ENCODE measurements at places on chromosomes 6 and 20.

- no peak for DNase-seq
Measured at GRCh38 chr20:59571151-59571550, 33.2 kb upstream of the PHACTR3 start.

DNA sequence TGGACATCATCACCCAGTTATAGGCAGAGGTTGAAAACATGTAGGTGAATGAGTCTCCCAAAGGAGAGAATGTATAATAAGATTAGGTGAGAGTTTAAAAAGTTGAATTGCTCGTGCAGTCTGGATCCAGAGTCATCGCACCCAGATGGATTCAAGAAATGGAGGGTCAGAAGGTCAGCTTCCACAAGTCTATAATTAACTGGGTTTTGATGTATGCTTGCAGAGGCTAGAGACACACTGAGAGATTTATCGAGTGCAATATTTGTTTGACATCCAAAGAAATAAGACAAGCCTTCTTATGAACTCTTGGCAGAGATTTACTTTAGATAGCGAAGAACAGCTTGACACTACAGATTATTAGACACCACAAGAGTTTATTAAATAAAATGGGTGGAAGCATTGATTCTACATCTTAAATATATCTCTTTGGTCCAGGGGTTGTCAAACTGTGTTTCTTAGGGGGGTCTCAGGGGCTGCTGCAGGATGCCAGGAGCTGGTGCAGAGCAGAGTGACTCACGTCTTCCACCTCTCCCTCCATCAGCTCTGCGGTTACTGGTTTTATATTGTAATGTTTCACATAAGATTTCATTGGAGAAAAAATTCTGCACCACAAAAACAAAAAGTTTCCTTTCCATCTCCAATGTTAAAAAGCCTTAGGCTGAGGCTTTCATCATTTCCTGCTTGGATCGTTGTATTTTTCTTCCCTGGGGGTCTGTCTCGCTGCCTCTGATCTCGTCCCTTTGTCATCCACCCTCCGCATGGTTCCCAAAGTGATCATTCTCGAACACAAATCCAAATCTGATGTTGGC, 176.2 kb upstream of the AHI1 start:
- DNase-seq, result peak; percentile 25

- peak; percentile 57 for DNase-seq
Measured at GRCh38 chr20:8627340-8628004, 441.4 kb upstream of the PLCB4 start.

DNA sequence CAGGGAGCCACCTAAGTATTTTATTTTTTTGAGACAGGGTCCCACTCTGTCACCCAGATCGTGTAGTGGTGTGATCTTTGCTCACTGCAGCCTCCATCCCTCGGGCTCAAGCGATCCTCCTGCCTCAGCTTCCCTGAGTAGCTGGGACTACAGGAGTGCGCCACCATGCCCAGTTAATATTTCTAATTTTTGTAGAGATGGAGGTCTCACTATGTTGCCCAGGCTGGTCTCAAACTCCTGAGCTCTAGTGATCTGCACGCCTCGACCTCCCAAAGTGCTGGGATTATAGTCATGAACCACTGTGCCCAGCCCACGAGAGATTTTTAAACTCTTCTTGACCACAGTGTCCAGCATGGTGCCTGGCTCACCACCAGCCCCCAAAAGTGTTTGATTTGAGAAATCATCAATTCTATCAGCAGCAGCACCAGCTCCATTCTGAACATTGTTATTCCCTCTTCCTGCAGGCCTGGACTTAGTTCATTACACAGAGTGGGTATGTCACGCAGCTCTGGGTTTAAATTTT, 2.3 kb upstream of the TGM2 start:
- DNase-seq, result no peak

- no peak for DNase-seq
Measured at GRCh38 chr6:31574106-31575061, 981 bp upstream of the TNF start.

DNA sequence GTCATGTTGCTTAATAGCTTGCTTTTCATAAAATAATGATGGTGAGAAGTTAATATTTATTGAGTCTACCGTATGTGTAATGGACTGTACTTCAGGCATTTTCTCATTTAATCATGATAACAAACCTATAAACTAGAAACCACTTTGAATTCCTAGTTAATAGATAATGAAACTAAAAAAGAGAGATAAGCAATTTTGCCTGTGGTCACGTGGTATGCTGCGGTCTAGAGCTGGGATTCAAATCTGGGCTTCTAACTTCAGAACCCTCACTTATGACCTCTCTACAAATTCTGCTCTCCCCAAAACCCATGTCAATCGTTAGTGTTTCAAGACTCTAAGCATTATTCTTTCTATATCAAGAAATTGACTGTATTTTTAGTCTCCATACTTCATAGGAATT, 700.7 kb downstream of the PRKN start:
- DNase-seq, result no peak

GRCh38 chr20:17969278-17969883, 563 bp downstream of the MGME1 start:
- DNase-seq, result peak; percentile 48

GRCh38 chr20:47879771-47880170, 94.5 kb upstream of the SULF2 start:
- DNase-seq, result no peak

- DNase-seq, result no peak
Measured at GRCh38 chr20:15986690-15987089, 586.6 kb downstream of the KIF16B start.

DNA sequence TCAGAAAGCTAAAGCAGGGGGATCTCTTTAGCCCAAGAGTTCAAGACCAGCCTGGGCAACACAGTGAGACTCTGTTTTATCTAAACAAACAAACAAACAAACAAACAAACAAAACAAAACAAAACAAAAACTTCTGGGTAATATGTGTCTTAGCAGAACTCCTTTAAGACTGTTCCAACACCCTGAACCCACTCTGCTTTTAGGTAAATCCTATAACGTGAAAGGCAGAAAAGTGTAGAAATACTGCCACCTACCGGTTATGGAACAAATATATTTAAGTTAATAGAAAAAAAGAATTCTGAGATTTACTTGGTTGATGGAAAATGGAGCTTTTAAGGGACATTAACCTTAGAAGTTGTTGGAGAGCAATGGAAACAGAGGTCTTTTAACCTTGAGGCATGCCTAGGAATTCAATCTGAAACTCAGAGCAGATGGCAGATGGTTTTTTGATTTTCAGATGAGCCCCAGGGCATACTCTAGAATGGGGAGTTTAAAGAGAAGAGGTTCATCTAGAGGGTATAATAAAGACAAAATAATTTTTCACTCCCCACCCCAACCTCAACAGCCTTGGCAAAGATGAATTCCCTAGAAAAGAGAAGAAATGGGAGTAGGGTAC, 38.5 kb downstream of the SOD2 start:
- DNase-seq, result peak; percentile 78

GRCh38 chr20:33130568-33131061, 37.3 kb upstream of the BPIFA2 start:
- no peak for DNase-seq

GRCh38 chr6:106064142-106064541, 22.0 kb upstream of the PRDM1 start:
- DNase-seq, result no peak

DNA sequence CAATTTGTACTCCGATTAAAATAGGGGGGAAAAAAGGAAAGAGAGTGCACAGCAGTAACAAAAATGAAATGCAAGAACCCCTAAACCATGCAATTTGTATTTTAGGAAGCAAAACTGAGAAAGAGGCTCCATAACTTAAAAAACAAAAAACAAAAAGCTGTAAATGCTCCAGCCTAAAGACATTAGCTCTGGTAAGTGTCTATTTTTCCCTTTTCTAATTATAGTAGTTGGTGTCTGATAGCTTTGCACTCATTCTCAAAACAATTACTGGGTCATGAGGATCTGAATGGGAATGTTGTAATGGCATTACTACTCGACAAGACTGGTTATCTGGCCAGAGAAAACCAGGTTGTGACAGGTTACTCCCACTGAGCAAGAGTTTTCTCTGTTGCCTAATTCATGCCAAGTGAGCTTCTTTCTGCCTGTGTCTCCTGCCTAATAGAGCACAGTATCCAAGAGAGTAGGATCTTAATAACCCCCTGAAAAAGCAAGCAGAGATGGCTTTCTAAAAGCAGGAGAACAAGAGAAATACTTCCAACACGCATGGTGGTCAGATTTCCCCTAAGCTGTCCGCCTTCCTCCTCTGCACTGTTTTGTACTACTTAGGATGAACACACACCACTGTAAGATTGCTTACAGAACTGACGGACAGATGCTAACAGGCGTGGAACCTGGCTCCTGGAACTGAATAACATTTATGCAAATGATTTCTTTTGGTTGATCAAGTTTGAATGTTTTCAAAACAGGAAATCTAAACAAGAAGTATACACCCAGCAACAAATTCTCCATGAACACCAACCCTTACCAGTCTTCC, 86.4 kb downstream of the FKBP5 start:
- no peak for DNase-seq

- DNase-seq, result no peak
Measured at GRCh38 chr20:47719625-47720024, 65.7 kb downstream of the SULF2 start.

DNA sequence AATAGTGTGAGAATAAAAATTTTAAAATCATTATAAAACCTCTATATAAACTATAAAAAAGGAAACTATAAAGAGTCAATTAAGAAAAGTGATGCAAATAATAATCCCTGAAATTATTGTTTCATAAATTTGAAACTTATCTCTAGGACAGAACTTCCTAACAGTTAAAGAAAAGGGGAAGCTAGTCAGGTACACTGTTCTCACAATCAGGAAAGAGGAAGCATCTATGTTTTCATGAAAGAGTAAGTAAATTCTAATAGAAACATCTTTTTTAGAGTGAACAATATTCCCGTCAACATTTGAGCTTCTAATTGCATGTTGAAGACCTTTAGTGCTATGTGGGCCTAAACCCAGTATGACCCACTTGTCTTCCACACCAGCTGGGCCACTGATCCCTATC, 1.2 kb upstream of the ADGRF1 start:
- DNase-seq, result no peak

GRCh38 chr6:63507096-63507495, 65.2 kb upstream of the LOC128125822 start:
- no peak for DNase-seq

GRCh38 chr6:130713144-130713543, 114.1 kb upstream of the SMLR1 start:
- DNase-seq, result no peak

DNA sequence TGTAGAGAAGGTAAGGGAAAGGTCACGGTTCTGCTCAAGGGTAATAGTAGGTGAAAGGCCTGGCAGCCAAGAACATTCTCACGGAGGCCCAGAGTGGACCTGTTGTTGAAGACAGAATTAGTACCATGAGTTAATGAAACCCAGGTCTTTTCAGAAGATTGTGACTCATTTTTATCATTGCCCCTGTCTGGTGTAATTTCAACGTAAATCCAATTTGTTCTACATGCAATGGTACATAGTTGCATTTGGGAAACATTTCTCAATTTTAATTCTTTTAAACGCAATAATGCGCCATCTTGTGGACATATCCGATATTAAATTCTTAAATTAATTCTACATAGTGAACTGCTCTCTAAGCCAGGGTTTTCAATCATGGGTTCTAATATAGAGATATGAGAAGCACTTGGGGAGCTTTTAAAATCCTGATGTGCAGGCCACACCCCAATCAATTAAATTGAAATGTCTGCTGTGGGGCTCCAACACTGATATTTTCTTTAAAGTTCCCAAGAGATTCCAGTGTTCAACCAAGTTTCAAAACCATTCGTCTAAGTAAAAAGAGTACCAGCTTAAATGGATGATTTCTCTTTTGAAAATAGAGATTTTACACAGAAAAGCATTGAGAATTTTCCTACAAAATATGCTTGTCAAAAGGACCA, 257.4 kb downstream of the PLCB1 start:
- DNase-seq, result peak; percentile 66

DNA sequence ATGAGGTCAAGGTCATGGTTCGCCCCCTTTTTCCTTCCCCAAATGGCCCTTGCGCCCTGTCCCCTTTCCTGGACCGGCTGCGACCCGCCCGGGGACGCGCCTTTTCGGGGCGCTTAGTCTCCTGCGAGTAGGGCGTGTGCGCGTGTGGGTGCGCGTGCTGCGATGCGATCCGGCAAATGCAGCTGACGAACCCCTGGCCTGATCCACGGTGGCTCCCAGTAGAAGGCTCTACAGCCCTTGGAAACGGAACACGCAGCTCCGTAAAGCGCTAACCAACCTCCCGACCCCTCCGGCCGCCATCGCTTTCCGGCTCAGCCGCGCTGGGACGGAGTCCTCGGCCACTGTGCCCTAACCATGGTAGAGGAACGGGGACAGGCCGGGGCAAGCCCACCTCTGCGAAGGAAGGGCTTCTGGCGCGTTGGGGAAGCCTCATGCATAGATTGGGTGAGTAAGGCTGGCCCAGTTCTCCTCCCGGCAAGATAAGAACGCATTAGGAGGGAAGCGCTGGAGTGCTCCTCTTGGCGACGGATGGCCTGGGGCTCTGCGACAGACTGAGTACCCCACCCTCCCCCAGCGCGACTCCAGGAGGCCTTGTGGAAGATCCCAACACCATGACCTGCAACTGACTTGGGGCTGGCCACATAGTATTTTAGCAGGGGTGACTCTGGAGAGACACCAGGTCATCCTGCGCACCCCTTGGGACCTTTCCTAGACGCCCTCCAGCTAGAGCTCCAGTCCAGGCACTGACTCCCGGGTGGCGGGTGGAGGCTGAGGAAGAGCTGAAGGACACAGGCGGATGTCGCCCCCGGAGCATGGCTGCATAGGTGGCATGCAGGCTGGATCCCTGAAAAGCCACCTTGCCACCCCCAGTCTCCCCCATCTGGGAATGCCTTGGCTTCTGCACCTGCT, 1.1 kb upstream of the SLC4A11 start:
- DNase-seq, result no peak

- no peak for DNase-seq
Measured at GRCh38 chr6:143325379-143326140, 124.9 kb downstream of the ADAT2 start.

DNA sequence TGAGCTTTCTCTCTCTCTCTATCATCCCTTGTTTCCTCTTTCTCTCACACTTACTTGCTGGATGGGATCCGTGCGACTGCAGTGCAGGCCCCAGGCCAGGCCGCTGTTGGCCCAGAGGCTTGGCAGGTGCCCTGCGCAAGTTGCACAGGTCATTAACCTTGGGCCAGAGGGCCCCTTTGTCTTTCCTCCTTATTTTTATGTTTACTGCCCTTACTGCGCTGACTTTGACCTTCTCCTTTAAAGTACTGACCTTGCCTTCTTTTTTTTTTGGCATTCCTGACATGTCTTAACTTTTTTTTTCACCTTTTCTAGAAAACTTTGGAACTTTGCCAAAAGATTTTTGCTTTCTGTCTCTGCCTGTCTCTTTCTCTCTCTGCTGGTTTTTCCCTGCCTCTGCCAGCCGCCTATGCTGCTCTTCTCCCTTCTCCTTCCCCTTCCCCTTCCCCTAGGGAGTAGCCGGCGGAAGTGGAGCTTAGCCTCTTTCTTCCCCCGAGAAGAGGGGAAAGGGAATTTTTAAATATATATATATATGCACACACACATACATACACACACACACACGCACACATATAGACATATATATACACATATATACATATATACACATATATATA, 59.6 kb upstream of the CDH4 start:
- DNase-seq, result no peak

GRCh38 chr6:71886184-71887005, at the start of gene RIMS1:
TSS of gene RIMS1 (plus strand) at chr6:71886550. CDS start at chr6:71887024, 474 bp downstream.
- DNase-seq, result peak; percentile 9

- DNase-seq, result no peak
Measured at GRCh38 chr20:35040646-35041045, 52.0 kb downstream of the TRPC4AP start.

GRCh38 chr20:58078741-58079522, 149.5 kb downstream of the ANKRD60 start:
- peak; percentile 35 for DNase-seq
